ENCODE measurements at places on chromosomes 13 and 19. TPM values are rescaled to one million over a fixed set of nuclear protein-coding genes. Genes with fewer than 3 reads are reported as not detected.

KLK5 gene
- total RNA-seq: not detected

PPP1R13L gene
- total RNA-seq: 1.4 TPM

NKG7 gene
- total RNA-seq: 0.45 TPM

NOVA2 gene
- 17.5 TPM for total RNA-seq

PTGIR gene
- not detected for total RNA-seq

TNNT1 gene
- total RNA-seq: 1.00 TPM

ZIC2 gene
- total RNA-seq: 79.8 TPM

SOHLH2 gene
- 0.36 TPM for total RNA-seq

TNFSF13B gene
- 1.6 TPM for total RNA-seq

SIAH3 gene
- total RNA-seq: 18.0 TPM

CXCL17 gene
- total RNA-seq: not detected

SERTM1 gene
- 1.5 TPM for total RNA-seq

KIR2DL4 gene
- total RNA-seq: not detected

PSG3 gene
- 0.36 TPM for total RNA-seq

NLRP11 gene
- total RNA-seq: 0.27 TPM

PEAK3 gene
- total RNA-seq: not detected

ELANE gene
- 0.36 TPM for total RNA-seq

SGTA gene
- 31.6 TPM for total RNA-seq

ZNF793 gene
- total RNA-seq: 35.2 TPM

ANKLE1 gene
- 1.4 TPM for total RNA-seq

C13orf46 gene
- total RNA-seq: 0.54 TPM

SGCG gene
- not detected for total RNA-seq

SIGLEC8 gene
- 0.82 TPM for total RNA-seq

RGCC gene
- total RNA-seq: 20.1 TPM

IL12RB1 gene
- 0.18 TPM for total RNA-seq

IGFL2 gene
- total RNA-seq: 1.2 TPM

LRRC8E gene
- total RNA-seq: not detected

PROZ gene
- total RNA-seq: not detected

BABAM1 gene
- total RNA-seq: 38.1 TPM

CERS4 gene
- 35.4 TPM for total RNA-seq

OR10H1 gene
- not detected for total RNA-seq

S1PR4 gene
- not detected for total RNA-seq

BEST2 gene
- not detected for total RNA-seq

PRR20B gene
- not detected for total RNA-seq

LAIR1 gene
- total RNA-seq: 2.1 TPM

ZNF667 gene
- 22.2 TPM for total RNA-seq

KCNC3 gene
- 6.3 TPM for total RNA-seq

FAM216B gene
- total RNA-seq: 2.9 TPM

CASP14 gene
- not detected for total RNA-seq

SPACA4 gene
- total RNA-seq: not detected

ATP5F1D gene
- 10.9 TPM for total RNA-seq

IZUMO4 gene
- 4.4 TPM for total RNA-seq

ZNF223 gene
- 10.8 TPM for total RNA-seq

FFAR1 gene
- not detected for total RNA-seq

ETV2 gene
- total RNA-seq: 0.54 TPM

ADGRE2 gene
- total RNA-seq: 0.18 TPM

PSG1 gene
- 0.18 TPM for total RNA-seq

DACH1 gene
- 70.0 TPM for total RNA-seq

PLPPR2 gene
- 23.7 TPM for total RNA-seq

SBSN gene
- not detected for total RNA-seq

KIR3DL2 gene
- not detected for total RNA-seq

PNMA8A gene
- total RNA-seq: 41.1 TPM

UBE2L5 gene
- total RNA-seq: 0.64 TPM

FUT1 gene
- 7.4 TPM for total RNA-seq

NCR1 gene
- not detected for total RNA-seq

STXBP2 gene
- 3.5 TPM for total RNA-seq

ZDHHC20 gene
- total RNA-seq: 60.7 TPM

BRME1 gene
- total RNA-seq: 8.6 TPM
